ENCODE measurements at places on chromosomes 4 and X.

DNA sequence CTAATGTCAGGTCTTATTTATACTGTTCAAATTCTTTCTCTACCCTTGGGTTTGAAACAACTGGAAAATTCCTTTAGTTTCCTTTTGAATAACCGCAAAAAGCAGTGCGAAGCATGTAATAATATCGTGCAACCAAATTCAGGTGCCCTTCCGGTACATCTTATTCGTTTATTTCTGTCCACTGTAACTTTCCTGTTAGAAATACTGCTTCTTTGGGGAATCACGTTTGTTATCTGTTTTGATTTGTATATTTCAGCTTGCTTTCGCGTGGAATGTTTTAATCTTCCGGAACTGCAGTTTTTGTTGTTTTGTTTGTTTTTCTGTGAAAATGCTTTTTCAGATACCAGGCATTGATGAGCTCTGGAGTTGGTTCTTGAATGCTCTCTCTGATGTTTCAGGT, 85.7 kb upstream of the HPRT1 start:
- DNase-seq: no peak

DNA sequence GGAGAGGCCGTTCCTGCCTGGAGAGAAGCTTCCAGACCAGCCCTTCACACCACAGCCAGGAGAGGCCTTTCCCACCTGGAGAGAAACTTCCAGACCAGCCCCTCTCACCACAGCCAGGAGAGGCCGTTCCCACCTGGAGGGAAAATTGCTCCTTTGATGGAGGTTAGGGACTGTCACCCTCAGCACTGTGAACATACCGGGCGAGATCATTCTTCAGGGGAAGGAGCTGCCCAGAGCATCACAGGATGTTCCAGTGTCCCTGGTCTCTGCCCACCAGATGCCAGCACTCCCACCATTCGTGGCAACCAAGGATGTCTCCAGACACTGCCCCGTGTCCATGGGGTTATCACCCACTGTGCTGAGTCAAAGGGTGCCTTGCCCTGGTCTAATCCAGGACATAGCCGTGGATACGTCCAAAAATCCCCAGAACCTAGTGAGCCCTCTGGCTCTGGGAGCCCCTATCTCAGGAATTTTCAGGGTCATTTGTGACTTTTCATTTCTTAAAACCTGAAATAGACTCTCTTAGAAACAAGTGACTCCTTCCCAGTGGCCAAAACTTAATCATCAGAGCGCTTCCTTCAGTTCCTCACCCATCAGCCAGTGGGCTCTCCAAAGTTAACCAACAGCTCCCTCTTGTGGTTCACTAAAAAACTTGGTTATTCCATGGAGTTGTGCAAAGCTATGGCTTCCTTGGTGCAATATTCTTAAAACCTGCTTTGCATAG, 80.2 kb downstream of the CRMP1 start:
- DNase-seq: no peak

DNA sequence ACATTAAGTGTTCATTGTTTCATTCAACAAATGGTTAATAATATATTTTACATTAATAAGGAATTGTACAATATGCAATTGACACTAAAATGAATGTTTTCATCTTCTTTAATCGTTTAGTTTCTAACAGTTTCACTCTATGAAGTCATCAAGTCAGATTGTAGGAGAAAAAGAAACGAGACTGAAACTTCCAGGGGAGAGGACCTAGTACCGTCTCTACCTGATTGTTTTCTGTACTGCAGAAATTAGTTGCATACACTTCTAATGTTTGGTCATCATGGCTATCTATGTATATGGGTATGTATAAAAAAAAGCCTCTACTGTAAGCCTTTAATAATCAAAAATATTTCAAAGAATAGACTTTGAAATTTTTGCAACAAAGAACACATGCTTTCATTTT, 1350.9 kb downstream of the ARAP2 start:
- DNase-seq: no peak

DNA sequence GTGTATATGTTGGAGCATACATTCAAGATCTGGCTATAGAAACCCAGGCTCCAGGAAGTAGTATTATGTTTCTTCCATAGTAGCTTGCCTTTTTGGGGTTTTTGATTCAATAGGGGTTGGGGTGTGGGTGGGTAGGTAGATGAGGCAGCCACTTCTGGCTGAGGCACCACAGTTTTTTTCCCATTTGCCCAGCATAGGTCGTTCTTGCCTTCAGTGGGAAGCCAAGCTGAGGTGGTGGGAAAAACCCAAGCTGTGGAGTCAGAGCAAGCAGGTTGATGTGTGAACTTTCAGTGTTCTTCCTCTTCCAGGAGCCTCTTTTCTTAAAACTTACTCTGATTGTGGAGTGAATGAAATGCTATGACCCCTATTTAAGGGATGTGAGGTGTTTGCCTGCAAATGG, 67.0 kb upstream of the RPS6KA3 start:
- DNase-seq: no peak

DNA sequence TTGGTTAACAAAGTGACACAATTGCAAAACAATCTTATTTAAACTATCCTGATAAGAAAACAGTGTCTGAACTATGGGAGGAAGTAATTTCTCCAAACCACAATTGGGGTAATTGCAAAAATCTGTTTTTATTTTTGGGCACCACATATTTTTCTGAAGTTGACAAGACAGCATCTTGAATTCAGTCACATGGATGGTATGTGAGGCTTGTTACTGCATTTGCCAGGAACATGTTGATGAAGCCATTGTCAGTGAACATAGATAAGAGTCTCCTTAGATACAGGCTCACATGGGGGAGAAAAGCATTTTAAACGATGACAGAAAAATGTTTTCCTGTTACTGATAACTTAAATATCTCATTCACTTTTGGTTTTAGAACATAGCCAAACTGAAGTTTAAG, 5.5 kb upstream of the USP53 start:
- DNase-seq: no peak

DNA sequence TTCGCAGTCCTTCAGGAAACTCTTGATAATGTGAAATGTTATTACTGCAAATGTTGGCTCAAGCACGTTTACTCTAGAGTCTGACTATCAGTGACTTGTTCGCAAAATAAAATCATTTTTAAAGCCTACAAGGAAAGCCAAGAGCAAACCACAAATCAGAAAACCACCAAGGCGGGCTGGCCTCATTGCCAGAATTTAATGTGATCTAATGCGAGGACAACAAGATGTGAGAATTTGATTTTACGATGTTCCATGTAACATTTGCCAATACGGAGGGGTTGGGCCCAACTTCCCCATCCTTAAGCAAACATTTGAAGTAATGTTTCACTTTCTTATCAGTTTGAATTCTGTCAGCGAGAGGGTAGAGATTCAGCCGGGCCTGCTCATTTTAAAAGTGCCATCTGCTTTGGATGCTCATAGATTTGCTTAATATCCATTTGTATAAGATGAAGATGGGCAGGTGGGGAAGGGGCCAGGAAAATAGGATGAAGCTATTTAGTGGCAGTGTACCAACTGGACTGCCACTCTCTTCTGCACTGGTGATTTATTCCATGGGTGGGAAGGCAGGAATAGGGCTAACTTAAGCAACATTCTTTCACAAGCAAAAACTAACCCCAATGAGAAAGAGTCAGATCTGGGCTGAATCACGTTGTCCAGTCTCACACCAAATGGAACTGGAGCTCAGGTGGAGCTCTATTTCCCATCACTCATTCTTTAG, 225.3 kb downstream of the ANAPC10 start:
- no peak for DNase-seq

GRCh38 chr4:38860788-38861424, 4.3 kb upstream of the TLR6 start:
- no peak for DNase-seq

GRCh38 chr4:184645904-184646610, 3.2 kb downstream of the CASP3 start:
- DNase-seq: no peak

- no peak for DNase-seq
Measured at GRCh38 chr4:139574641-139575040, 18.6 kb upstream of the SETD7 start.

DNA sequence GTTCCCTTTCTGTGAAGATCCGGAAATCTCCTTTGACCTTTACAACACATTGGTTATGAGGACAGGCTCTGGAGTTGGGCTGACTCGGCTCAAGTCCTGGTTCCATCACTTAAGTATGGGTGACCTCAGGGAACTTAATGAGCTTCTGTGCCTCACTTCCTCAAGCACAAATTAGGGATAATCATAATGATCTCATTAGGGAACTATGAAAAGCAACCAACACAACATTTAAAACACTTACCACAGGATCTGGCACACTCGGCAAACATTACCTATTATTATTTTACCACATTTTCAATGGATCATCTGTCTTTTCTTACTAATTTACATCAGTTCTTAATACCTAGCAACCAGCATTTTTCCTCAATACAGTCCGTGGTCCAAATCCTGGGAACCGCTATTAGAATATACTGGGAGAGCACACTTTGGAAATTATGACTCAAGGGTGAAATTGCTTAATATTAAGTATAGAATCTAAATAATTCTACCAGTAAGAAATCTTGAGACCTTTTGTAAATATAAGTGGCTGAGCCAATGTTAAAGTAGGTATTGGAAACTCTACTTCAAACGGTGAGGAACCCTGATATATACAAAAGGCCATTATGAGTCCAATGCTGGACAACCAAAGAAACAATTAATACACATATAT, 19.6 kb downstream of the ADGRA3 start:
- no peak for DNase-seq

DNA sequence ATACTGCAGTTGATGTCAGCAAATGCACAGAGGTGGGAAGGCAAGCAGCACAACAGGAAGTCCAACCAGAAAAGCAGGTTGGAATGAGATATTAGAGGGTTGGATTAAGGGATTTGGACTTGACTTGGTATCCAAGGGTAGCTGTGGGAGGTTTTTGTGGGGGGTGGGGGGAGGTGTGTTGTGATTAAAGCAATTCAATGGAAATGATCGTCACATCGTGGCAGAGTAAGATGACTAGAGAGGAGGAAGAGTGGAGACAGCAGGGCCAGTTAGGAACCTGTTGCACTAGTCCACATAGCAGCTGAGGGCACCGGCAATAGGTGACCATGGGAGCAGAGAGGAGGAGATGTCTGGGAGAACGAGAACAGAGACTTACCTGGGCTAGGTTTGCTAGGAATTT, 2.4 kb downstream of the SLC25A43 start:
- no peak for DNase-seq

DNA sequence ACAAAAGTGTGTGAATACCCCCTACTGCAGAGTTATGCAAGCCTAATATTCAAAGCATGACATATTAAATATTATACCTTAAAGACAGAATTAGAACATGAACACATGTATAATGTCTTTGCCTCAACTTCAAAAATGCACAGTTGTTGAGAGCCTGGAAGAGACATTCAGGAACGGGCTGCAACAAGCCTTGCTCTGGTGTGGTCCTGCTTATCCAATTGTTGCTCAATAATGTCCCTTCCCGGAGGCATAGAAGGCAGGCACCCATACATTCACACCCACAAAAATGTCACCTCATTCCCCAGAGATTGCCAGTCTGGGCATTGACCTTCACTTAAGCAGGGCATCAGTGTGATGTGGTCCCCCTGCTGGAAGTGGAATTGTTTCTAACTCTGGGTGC, 238.8 kb downstream of the CBR4 start:
- no peak for DNase-seq

DNA sequence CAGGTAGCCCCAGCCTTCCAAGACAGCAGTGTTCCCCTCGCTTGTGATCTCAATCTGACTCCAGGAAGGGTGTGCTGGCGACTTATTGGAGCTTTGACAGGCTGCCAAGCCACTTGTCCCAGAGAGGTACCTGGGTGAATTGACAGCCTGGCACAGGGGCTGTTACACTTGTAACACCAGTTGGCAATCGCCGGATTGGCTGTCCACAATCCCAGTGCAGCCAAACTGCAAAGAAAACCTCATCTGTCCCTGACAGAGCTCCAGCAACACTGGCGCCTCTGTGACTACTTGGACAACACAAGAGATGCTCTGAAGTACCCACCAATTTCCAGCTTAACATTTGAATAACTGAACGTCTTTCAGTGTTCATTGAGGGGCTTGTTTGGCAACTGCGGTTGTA, 76.8 kb upstream of the PRPS1 start:
- DNase-seq: no peak

DNA sequence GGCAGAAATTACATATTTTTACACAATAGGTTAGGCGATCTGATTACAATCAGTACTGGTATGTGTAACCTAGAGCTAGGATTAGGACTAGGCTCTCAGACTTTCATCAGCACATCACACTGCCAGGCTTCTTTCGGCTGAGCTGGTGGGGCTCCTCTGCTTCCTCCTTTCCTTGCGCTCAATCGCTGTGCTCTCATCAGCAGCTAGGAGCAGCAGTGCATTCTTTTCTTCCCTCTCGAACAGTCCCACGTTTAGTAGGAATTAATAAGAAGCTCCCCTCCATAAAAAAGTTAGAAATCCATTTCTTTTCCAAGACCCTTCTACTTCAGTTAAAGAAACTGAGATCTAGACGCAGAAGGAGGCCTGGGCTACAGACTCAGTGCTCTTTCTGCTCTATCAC, 350.4 kb downstream of the SPRY1 start:
- no peak for DNase-seq

- DNase-seq: no peak
Measured at GRCh38 chrX:117751155-117751554, 365.5 kb downstream of the KLHL13 start.

DNA sequence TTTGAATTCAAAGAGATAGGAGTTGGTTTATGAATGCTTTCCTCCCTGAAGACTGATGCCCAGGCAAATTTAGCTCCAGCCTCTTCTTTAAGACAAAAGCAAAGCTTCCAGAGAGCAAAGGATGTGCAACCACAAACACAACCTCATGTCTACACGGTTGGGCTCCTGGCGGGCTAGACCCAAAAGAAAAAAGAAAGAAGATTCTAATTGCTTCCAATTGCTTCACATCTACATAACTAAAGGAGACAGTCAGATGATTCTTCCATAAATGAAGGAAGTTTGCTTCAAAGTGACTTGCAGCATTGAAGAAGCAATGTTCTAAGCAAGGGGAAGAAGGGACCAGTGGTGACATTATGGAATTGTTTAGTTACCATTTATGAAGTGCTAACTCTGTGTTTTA, 1603.0 kb upstream of the TENM3 start:
- no peak for DNase-seq

DNA sequence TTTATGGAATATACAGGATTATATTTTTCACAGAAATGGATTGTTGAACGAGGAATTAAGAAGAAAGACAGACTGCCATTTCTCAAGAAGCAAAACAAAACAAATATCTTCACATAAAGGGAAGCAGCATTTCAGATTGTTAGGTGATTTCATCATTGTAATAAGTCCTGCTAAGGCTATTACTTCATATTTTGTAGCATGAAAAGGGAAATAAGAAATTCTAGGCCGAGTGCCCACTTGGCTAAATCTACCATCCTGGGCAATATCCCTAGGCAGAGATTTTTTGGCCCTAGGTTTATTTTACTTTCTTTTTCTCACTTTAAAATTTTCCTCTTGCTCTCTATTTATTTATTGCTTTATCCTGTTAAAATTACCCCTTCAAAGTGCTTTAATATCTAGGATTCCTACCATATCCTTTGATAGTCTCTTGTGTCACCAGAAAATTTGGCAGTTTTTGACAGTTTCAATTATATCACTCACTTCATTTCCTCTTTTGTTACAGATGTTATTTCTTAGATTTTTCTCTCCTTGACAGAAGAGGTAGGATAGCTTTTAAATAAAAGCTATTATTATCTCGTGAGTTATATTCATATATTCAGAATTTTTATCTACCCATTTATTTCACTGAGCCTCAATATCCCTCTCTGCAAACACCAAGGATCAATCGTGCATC, 142.3 kb downstream of the PDGFC start:
- peak; percentile 72 for DNase-seq

Measured in ascending aorta (tissue), 2 donors.